ENCODE measurements at places on chromosomes 2 and 18. TPM values are rescaled to one million over a fixed set of nuclear protein-coding genes. Genes with fewer than 3 reads are reported as not detected.

DNA sequence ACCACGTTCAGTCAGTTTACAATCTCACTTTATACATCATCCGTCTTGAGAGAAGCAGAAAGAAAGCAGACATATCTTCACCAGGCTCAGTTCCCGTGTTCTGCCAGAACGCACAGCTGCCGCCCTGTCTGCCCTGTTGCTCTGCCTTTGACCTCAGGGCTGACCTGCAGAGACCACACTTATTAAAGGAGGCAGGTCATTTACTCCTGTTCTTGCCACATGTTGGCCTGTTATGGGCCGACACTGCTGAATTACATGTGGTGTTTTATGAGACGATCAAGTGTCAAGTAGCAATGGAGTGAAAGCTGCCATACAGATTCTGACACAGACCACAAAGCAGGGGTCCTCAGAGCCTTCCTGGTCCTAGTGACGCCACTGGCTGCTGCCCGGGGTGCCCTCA is 232.2 kb downstream of the TTC32 start:
- DNase-seq: no peak

GRCh38 chr2:235868224-235868623 is 300.0 kb downstream of the GBX2 start:
- DNase-seq: peak; percentile 10

DNA sequence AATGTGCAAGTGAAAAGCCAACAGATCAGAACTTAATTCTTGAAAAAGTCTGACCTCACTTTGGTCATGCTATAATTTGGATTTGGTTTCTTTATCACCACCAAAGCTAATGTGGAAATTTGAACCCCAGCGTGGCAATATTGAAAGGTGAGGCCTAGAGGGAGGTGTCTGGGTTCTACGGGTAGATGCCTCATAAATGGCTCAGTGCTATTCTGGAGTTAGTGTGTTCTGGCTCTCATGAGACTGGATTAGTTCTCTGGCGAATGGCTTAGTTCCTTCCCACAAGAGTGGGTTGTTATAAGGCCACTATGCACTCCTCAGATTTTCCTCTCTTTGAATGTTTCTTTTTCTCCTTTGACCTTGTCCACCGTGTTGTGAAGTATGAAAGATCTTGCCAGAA is 22.3 kb downstream of the ORC4 start:
- DNase-seq: no peak

DNA sequence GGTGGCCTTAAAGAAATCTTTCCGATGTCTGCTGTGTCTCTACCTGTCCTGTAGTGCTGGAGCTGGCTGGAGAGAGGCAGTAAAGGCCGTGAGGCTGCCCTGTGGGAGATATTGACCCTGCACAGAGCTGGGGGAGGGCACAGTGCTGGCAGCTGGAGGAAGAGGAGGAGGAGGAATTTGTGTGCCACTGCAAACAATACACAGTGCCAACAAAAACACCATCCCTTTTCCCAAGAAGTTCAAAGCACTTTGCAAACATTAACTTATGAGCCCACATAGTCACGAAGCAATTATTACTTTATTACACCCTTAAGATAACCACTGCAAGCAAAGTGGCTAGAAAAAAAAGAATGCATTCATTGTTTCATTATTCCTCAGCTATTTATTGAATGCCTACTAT is 45.0 kb upstream of the CYTIP start:
- DNase-seq: no peak

GKN2 gene
- not detected for total RNA-seq

All from fibroblast of the aortic adventitia (primary cell).